ENCODE measurements at places on chromosomes 13 and 19.

DNA sequence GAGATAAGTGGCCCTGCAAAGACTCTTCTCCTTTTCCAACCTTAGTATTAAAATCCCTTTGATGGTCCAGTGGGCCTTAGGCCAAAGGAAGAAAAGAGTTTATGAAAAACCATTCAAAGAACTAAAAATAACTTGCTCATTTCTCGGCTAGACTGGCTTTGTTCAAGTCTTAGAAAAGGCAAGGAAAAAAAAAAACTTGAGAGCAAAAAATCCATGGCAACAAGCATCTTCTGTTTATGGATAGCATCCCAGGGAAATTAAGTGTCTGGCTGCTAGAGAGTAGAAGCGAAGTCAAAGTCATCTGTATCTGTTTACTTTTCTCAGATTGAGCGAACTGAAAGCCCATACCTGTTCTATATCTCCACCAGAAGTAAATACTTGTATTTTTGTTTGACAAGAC lies 129.6 kb downstream of the KCTD15 start:
- DNase-seq, result no peak

- no peak for DNase-seq
Measured at GRCh38 chr19:21878646-21879045, 42.7 kb upstream of the ZNF43 start.

- DNase-seq, result peak; percentile 100
Measured at GRCh38 chr19:38849860-38850435, at the start of gene HNRNPL. Gene HNRNPL, minus strand, starts transcription at chr19:38849986. Its CDS starts 20 bp downstream, at chr19:38849966.

GRCh38 chr13:94342436-94343242 lies 136.8 kb downstream of the DCT start:
- DNase-seq, result no peak

DNA sequence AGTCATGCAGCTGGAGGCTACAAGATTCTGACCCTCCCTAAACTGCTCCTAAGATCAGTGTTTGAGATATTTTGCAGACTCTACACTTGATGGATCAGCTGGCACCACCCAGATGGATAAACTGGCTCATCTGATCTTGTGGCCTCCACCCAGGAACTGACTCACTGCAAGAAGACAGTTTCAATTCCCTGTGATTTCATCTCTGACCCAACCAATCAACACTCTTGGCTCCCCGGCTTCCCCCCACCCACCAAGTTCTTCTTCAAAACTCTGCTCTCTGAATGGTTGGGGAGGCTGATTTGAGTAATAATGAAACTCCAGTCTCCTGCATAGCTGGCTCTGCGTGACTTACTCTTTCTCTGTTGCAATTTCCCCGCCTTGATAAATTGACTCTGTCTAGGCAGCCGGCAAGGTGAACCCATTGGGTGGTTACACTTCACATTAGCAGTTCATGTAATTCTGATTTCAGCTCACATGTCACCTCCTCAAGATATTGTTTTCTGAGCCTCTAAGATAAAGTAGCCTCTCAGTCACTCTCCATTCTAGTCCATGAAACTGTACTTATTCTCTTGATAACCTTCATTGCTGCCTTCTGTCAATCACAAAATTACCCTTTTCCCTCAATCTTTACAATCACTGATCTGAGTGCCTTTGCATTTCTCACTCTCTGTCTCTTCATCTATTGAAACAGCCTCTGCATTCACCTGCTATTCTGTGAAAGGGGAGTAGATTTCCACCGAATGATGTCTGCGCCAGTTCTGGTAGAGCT lies 9.9 kb upstream of the FPR3 start:
- DNase-seq, result peak; percentile 59
